ENCODE measurements at places on chromosomes 16 and 17. TPM values are rescaled to one million over a fixed set of nuclear protein-coding genes. Genes with fewer than 3 reads are reported as not detected.

DNA sequence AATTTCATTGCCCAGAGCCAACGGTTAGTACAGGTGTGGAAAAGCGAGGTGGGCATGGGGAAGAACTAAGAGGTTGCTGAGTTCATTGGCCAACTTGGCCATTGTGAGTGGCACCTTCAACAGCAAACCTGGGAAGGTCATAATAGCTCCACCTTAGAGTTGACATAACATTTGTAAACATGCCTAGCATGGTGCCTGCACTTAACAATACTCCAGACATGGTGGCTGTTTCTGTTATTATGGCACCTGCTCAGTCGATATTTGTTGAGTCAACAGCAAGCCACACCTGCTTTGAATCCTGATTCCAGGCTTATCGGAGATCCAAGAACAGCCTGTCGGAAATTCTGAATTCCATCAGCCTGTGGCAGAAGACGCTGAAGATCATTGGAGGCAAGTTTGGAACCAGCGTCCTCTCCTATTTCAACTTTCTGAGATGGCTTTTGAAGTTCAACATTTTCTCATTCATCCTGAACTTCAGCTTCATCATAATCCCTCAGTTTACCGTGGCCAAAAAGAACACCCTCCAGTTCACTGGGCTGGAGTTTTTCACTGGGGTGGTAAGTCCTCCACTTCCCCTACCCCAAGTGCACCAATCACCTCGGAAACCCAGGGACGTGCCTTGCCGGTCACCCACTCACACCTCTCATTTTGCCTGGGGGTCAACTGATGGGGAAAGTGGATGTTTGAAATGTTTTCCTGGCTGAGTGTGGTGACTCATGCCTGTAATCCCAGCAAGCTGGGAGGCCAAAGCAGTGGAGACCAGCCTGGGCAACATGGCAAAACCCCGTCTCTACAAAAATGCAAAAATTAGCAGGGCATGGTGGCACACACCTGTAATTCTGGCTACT lies 46.0 kb downstream of the TMC5 start:
- no peak for DNase-seq

GRCh38 chr17:38921756-38922411 lies 3.5 kb upstream of the LASP1NB start:
- DNase-seq: no peak

- peak; percentile 26 for DNase-seq
Observed at GRCh38 chr17:11535231-11535630, 63.0 kb upstream of the DNAH9 start.

GRCh38 chr16:48501516-48502377 lies 108.2 kb downstream of the N4BP1 start:
- no peak for DNase-seq

- peak; percentile 60 for DNase-seq
Observed at GRCh38 chr16:67202956-67203493, 4.1 kb downstream of the ELMO3 start.

- no peak for DNase-seq
Observed at GRCh38 chr16:53898993-53899392, 195.0 kb downstream of the FTO start.

DNA sequence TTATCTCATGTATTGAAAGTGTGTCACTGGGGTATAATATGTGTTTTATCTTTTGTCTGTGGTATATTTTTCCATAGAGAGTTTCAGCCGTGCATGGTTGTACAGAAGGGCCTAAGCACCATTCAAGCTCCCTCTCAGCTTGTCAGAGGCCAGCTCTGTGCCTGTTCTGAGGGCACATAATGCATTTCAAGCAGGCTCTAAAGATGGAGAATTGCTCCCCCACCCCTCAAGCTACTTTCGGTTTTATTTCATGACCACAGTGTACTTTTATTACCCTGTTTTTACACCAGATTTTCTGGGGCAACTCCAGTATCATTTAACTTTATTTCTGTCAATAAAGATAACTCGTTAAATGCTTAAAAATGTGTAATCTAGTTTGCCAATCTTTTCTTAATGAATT lies 131.7 kb downstream of the SHISA6 start:
- no peak for DNase-seq

DNA sequence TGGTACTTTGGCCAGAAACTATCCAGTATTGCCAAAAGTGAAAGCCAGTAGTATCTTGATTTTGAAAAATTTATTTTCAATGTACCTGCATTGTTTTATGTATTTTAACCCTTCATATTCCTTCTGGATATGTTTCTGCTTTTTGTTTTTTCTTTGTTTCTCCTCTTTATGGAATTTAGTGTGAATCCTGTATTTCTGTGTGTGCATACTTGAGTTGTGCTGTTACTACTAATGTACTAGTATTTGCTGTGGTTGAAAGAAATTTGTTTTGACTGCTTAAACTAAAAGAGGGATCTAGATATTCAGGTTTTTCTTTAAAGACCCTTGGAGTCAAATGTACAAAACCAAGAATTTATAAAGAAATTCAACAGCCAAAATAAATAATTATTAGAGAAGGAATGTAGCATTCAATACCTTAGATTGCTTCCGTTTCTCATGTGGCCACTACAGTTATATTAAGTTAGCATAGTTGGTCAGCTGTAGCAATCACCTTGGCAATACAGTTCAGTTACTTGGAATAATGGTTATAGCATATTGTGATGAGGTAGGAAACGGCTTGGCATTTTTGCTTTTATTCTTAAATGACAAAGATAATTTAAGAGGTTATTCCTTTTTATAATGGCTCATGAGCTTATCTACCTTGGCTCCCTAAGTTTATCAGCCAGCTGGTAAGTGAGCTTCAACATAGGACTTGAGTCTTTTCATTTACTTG lies 4.9 kb downstream of the PHKB start:
- DNase-seq: no peak

- peak; percentile 73 for DNase-seq
Observed at GRCh38 chr16:680967-681745, 946 bp downstream of the STUB1 start.

- no peak for DNase-seq
Observed at GRCh38 chr17:2143332-2143731, 88.4 kb downstream of the HIC1 start.

- DNase-seq: no peak
Observed at GRCh38 chr16:77300256-77300655, 101.0 kb downstream of the SYCE1L start.

DNA sequence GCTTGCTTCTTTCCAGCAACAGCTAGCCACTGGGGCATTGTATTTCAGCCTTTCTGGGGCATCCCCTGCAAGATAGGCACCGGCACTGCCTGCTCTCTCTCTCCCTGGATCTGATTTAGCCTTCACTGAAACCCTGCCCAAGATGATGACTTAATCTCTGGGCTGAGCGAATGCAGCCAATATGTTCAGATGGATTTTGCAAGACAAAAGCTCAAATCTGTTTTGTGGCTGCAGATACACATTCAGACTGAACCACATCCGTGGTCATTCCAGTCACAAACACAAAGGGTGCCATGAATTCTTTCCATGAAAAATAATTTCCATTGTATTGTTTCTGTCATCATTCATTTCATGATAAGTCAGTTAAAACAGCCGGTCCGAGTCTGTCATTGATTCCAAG lies 24.2 kb downstream of the SOST start:
- DNase-seq: no peak

GRCh38 chr17:9009737-9010136 lies 11.6 kb upstream of the NTN1 start:
- no peak for DNase-seq

DNA sequence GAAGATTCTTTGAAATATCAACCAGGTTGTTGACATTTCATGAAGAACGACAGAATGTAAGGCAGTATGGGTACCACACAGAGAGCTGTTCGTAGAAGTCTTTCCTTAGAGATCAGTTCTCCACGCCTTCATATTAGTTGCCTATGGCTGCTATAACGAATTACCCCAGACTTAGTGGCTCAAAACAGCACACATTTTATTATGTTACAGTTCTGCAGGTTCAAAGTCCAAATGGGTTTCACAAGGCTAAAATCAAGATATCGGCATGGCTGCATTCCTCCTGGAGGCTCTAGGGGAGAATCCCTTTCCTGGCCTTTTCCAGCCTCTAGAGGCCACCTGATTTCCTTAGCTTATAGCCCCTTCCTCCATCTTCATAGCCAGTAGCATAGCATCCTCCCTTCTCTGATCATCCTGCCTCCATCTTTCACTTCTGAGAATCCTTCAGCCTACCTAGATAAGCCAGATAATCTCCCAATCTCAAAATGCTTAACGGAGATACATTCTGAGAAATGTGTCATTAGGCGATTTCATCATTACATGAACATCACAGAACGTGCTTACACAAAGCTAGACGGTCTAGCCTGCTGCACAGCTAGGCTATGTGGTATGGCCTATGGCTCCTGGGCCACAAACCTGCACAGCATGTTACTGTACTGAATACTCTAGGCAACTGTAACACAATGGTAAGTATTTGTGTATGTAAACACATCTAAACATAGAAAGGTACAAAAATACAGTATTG lies 26.0 kb downstream of the ERCC4 start:
- no peak for DNase-seq

GRCh38 chr16:84582958-84583516 lies 34.8 kb downstream of the COTL1 start:
- DNase-seq: no peak

DNA sequence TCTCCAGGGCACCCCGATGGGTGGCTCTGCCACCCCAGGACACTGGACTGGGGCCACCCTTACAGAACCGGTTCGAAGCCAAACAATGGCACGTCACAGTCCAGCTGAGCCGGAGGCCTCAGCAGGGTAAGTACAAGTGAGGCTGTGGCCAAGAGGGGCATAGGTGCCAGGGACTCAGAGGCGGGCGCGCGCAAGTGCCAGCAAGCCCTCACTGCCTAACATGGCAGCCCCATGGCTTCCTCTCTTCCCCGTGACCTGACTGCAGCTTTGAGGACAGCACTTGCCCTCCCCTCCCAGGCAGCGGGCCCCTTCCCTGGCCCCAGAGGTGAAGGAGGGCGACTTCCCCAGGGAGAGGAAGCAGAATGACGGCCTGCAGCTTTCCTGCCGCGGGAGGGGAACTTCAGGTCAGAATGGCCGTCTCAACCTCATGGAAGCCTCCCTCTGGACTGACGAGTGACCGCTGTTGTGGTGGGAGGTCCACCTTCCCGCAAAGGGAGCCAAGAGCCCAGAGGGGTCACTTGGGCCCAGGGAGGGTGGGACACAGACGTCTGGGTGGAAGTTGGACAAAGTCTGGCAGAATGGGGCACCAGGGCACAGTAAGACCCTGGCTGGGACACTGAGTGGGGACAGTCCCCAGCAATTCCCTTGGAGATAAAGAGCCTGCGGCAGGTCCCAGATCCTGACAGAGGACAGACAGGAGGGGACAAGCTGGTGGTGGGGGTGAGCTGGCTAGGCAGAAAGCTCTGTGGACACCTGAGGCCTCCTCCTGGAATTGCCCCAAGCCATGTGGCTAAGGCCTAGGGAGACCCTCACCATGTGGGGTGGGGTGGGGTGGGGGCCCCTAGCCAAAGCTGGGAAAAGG lies 52.1 kb upstream of the TOB1 start:
- no peak for DNase-seq

GRCh38 chr17:41377546-41377945 lies 4.6 kb downstream of the KRT34 start:
- DNase-seq: no peak

DNA sequence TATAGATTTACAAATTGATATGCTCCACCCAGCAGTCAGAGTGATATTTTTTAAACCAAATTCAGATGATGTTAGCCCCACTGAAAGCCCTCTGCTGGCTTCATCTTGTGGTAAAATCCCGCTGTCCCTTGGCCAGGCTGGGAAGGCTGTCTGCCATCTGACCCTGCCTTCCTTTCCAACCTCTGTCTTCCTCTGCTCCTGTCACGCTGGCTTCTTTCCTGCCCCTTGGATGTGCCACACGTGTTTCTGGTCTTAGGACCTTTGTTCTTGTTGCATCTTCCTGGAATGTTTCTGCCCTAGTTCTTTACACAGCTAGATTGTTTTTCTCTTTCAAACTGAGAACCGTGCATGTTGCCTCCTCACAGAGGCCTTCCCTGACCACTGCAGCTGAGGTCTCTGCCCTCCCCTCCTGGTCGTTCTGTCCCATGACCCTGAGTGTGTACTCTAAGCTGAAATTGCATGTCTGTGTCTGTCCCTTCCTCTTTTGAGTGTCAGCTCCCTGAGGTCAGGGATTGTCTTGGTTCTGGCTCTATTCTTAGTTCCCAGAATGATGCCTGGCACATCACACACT lies 11.4 kb downstream of the NT5M start:
- DNase-seq: no peak

DNA sequence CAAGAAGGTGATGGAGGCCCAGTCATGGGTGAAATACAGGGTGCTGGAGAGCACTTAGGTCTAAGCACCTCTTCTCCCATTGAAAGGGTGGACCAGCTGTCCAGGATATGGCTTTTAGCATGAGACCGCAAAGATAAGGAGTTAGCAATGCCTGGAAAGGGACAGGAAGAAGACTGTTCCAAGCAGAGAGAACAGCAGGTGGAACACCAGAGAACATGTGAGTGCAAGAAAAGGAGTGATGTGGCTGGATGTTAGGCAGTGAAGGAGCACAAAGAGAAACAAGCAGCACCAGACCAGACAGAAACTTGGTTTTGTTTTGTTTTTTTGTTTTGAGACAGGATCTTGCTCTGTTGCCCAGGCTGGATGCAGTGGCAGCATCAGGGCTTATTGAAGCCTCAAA lies 45.4 kb upstream of the CCL1 start:
- DNase-seq: no peak

DNA sequence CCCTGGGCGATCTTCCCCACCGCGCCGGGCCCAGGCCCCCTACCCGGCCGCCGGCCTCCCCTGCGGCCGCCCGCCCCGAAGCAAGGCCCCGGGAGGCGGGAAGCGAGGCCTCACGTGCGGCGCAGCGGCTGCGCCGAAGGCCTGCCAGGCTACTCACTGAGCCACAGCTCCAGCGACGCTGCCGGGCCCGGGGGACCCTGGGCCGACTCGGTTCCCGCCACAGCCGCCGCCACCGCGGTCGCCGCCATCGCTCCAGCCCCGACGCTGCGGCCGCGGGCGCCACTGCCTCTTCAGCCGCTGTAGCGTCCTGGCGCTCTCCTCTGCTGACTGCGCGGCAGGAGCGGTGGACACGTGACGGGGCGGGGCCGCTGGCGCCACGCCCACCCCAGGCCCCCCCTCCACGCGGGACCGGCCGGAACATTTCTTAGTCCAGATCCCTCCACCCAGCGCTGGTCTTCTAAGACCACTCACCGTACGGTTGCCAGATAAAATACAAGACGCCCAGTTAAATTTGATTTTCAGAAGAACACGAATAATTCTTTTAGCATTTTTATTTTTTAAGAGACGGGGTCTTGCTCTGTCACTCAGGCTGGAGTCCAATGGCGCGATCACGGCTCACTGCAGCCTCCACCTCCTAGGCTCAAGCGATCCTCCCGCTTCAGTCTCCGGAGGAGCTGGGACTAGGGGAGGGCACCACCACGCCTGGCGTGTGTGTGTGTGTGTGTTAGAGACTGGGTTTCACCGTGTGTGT lies at the start of gene GGA2:
Gene GGA2, minus strand, starts transcription at position 331 of the 751 bp plus-strand sequence. Its CDS starts 83 bp downstream, at position 248.
- DNase-seq: peak; percentile 95

- no peak for DNase-seq
Observed at GRCh38 chr17:45743626-45744326, 40.3 kb upstream of the CRHR1 start.

- no peak for DNase-seq
Observed at GRCh38 chr17:56111706-56112485, 41.4 kb upstream of the ANKFN1 start.

- no peak for DNase-seq
Observed at GRCh38 chr17:79231766-79232287, 157.2 kb downstream of the ENGASE start.

Gene KRT12
- not detected for total RNA-seq

Gene ACSM3
- 2.4 TPM for total RNA-seq

Gene PRDM7
- not detected for total RNA-seq

Gene MYO19
- 146 TPM for total RNA-seq

Gene P4HB
- total RNA-seq: 528 TPM

Gene OR3A3
- not detected for total RNA-seq

Gene SLC5A10
- total RNA-seq: not detected

Gene AMDHD2
- total RNA-seq: 62.3 TPM

Gene PIPOX
- 17.4 TPM for total RNA-seq

Gene FOXN1
- not detected for total RNA-seq
